Lung (tissue), 17 donors: ENCODE measurements at places on chromosomes 5 and 9. TPM values are rescaled to one million over a fixed set of nuclear protein-coding genes. Genes with fewer than 3 reads are reported as not detected.

Gene LCN1
- total RNA-seq, result not detected

DNA sequence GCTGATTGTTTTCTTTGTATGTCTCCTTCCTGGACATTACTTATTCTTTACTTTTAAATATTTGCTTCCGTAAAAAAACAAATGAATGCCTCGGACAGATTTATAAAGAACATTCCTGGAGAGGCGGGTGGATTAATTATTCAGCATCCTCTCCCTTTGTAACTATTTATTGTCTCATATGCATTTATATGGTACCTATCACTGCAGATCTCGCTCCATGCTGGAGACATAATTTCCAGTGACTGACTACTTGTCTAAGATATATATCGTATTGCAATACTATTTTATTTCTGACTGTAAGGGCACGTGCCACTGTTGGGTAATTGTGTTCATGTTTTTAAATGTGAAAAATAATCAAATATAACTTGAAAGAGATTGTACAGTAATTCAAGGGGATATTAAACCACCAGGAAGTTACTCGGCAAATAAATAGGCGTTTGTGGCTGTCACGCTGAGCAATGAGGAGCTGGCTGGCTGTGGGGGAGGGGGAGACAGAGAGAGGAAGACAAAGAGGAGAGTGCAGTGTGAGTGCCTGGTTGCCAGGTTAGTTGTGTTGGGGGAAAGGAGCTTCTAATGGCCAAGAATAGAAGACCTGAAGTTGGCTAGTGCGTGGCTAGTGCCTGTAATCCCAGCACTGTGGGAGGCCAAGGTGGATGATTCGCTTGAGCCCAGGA lies 131.8 kb upstream of the GABRP start:
- no peak for DNase-seq

DNA sequence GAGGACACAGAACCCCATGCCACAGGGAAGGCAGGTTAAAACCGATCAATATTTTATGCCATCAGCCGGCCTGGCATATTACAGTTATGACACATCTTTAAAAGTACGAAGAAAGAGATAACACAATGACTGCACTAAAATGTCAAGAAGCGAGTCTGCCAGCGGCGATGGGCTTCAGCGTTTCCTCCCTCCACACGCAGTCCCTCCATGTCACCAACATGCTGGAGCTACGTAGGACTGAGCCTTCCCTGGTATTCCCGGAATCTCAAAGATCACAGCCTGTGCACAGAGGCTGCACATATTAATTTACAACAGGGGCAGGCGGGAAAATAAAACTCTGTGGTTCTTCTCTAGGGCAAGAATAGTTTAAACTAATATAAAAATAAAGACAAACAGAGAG lies 257.7 kb downstream of the IRX1 start:
- DNase-seq, result no peak

- no peak for DNase-seq
Observed at GRCh38 chr9:75599126-75599525, 291.3 kb upstream of the PCSK5 start.

DNA sequence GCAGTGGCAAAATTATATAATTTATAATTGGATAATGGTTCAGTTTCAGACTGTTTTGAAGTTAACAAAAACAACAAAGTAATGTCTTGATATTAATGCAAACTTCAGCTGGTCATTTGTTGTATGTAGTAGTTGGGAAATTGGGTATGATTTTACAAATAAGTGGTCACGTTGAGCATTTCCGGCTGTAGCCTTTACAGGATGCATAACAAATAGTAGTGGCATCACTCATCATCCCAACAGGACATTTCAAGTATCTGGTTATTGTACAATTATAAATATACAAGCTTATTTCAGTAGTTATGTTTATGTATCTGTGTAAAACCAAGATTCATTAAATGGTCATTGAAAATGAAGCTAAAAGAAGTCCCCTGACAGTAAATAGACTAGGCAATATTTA lies 72.9 kb downstream of the SMIM15 start:
- no peak for DNase-seq

GRCh38 chr9:99112750-99113413 lies 8.0 kb downstream of the TGFBR1 start:
- no peak for DNase-seq

Gene BHMT
- 0.55 TPM for total RNA-seq

Gene HTR1A
- not detected for total RNA-seq

- no peak for DNase-seq
Observed at GRCh38 chr5:89043676-89044075, 160.7 kb upstream of the MEF2C start.

GRCh38 chr5:56004874-56005273 lies 10.1 kb upstream of the IL6ST start:
- DNase-seq, result no peak

GRCh38 chr5:138594305-138595058 lies 19.3 kb upstream of the HSPA9 start:
- no peak for DNase-seq

DNA sequence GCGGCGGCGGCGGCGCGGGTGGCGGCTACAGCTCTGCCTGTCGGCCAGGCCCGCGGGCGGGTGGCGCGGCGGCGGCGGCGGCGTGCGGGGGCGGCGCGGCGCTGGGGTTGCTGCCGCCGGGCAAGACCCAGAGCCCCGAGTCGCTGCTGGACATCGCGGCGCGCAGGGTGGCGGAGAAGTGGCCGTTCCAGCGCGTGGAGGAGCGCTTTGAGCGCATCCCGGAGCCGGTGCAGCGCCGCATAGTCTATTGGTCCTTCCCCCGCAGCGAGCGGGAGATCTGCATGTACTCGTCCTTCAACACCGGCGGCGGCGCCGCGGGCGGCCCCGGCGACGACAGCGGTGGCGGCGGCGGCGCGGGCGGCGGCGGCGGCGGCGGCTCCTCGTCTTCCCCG lies 296 bp downstream of the ZSWIM6 start:
- DNase-seq, result peak; percentile 56

- no peak for DNase-seq
Observed at GRCh38 chr5:180082633-180083420, 11.3 kb upstream of the RNF130 start.

- no peak for DNase-seq
Observed at GRCh38 chr9:122281368-122281767, 16.7 kb downstream of the MRRF start.

Gene FAM221B
- 0.14 TPM for total RNA-seq

Gene PAEP
- not detected for total RNA-seq

DNA sequence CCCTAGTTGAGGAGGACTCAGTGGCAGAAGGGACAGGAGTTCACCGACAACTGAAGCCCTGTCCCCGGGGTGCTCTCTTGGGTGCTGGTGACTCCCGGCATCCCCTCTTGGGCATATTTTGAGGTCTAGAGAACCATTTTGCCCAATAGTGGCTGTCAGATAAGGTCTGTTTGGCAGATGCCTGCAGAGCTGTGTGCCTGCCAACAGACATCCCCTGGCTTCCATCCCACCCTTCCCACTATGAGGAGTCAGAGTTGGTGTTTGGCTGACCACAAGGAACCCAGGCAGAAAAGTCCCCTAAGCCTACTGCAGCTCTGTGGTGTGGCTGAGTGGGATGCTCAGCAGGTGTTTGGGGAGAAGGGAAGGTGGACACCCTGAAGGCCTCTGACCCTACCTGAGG lies 207.0 kb downstream of the AUH start:
- DNase-seq, result no peak

Gene SLC23A1
- 4.4 TPM for total RNA-seq

- DNase-seq, result no peak
Observed at GRCh38 chr5:31731710-31732301, 92.9 kb downstream of the PDZD2 start.

DNA sequence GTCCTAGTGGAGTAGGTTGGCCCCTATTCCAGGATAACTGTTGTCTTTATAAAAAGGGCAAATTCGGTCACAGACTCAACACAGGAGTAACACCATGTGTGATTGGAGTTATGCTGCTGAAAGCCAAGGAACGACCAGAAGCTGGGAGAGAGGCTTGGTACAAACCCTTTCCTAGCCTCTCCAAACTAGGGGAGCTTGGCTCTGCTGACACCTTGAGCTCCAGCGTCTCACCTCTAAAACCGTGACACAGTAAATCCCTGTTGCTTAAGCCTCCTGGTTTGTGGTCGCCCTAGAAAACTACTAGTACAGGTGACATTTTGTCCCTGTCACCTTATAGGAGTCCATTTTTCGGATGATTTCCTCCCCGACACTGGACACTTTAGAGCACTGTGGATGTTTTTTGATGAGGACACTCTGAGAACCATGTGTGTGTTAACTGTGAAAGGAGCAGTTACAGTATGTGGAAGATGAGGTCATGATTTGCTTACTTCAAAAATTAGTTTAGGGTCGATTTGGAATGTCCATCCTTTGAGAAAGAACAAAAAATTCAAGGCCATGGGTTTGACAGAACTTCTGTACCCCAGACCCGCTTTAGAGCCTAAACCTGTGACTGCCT lies 167.0 kb downstream of the PDZD2 start:
- DNase-seq, result no peak

DNA sequence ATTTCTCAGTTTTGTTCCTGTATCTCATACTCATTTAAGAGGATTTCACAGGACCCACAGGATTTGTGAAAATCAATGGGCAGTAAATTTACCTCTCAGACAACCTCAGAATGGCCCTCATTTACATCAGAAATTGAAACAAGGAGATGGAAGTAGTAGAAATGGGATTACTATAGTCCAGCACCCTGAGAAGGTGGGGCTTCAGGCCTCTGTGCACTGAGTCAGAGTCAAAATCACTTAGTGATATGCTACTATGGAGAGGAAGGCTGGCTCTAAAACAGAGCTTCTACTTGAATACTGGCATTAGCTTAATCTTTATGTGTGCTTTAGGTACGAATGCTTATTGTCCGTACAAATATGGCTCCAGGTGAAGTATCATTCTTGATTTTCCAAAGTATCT lies 159.3 kb downstream of the CEP120 start:
- DNase-seq, result no peak

- no peak for DNase-seq
Observed at GRCh38 chr5:68180121-68181038, 35.2 kb upstream of the PIK3R1 start.

Gene PCSK1
- 3.3 TPM for total RNA-seq

Gene CDC20B
- 1.4 TPM for total RNA-seq

DNA sequence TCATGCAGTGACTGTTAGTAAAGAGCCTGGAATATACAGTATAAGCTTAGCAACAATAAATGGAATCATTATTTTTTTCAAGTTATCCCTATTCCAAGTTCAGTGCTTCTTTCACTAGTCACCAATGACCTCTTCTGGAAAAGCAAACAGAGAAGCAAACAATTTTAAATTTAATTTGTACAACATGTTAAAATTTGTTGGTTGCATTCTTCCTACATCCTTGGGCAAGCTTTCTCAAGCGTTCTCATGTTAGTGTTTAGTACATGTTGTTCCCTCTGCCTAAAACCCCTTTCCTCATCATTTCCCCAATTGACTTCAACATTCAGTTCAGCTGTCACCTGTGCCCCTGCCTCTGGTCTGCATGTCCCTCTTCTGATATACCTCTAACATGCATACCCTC lies 123.4 kb downstream of the SEC61B start:
- no peak for DNase-seq

GRCh38 chr9:77403239-77403638 lies 225.9 kb downstream of the VPS13A start:
- no peak for DNase-seq

GRCh38 chr9:1890201-1890600 lies 124.9 kb upstream of the SMARCA2 start:
- DNase-seq, result no peak

- no peak for DNase-seq
Observed at GRCh38 chr5:155290937-155291336, 277.4 kb downstream of the KIF4B start.

DNA sequence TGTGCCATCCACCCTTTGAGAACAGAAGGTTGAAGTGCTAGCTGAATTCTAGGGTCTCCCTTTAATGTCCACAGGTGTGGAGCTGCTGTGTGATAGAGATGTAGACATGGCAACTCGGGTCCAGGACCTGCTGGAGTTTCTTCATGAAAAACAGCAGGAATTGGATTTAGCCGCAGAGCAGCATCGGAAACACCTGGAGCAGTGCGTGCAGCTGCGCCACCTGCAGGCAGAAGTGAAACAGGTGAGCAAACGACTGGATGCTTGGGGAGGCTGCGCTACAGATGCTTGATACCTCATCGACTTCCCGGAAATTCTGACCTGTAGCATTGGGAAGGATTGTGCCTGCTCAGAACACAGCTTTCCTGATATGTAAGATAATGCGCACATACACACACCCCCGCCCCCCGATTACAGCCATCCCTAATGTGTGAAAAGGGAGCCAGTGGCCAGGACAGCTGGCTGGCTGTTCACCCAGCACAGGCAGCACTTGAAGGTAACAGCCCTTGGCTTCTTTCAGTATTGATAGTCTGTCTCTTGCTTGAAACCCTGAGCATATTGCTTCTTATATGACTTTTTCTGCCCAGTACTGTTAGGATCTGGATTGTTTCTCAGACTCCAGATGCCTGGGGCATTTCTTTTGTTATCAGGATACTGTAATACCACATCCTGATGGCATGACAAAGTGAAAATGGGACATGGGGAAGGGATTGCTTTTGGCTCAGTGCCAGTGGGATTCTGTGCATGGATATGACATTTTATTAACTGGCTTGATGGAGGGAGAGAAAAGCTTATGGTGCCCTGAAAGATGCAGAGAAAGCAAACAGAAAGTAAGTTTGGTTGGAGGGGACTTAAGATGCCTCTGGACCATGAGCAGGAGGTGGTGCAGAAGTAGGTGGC lies 216.8 kb upstream of the OTULINL start:
- no peak for DNase-seq

- DNase-seq, result no peak
Observed at GRCh38 chr5:108125771-108126511, 256.0 kb downstream of the FBXL17 start.

DNA sequence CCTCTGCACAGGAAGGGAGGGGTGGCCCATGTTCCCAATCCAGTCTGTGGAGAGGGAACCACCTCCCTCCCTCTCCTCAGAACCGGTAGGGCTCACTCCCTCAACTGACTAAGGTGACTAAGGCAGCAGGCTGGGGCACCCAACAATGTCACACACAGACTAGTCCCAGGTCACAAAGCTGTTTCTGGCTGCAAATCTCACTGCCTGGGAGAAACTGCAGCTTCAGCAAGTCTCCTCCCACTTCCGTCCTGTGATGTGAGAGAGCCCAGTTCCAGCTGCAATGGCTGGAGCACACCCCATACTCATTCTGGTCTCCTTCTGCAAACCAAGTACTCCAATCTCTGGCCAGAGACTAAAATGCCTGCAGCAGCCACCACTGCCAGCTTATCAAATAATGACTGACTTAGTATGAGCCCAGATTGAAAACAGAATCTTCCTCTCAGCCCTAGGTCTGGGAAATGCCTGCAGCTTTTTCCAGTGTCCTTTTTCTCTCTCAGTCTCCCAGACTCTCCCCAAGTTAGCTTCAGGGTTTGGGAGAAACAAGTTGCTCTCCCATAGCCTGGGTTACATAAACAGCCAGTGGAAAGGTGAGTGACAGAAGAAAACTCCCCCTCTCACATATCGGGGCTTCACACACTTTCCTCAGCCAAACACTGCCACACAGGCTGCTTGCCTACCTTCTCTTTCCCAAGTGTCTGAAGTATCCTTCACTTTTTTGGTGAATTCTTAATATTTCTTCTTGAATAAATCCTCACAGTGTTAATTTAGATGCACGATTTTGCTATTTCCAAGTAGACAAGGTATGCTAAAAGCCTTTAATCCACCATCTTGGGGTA lies 247.4 kb upstream of the RASA1 start:
- peak; percentile 91 for DNase-seq

- peak; percentile 48 for DNase-seq
Observed at GRCh38 chr9:125515983-125516940, 190.7 kb downstream of the MAPKAP1 start.

Gene STKLD1
- 1.4 TPM for total RNA-seq

Gene NDFIP1
- total RNA-seq, result 106 TPM
